ENCODE measurements at places on chromosomes 7 and 10. TPM values are rescaled to one million over a fixed set of nuclear protein-coding genes. Genes with fewer than 3 reads are reported as not detected.
A peak's percentile ranks its signal among the peaks of the same experiment; 100 is the strongest.

DNA sequence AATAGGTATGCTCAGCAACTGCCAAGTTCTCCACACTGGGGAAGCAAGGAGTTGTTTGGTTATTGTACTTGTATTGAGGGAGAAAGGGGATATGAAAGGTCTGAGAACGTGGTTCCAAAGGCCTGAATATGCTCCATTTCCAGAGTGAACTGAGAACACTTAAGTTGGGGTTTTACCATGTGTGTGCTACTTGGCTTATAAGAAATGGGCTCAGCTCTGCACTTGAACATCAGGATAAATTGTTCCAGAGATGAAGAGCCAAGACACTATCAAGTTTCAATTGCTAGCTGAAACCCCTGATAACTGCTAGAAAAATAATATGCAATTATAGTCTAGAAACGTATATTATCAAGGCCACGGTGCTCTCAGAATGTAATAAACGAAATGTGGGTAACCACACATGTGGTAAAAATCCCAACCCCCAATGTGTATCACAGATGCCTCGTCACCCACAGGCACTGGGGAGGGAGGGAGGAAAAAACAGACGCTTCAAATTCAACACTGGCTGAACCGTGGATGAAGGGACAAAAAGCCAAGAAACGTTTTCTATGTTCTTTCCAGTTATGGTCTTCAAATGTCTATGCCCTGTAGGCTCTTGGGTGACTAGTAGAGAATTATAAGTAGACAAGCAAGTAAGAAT lies 16.3 kb downstream of the ELMO1 start:
- no peak for DNase-seq

DNA sequence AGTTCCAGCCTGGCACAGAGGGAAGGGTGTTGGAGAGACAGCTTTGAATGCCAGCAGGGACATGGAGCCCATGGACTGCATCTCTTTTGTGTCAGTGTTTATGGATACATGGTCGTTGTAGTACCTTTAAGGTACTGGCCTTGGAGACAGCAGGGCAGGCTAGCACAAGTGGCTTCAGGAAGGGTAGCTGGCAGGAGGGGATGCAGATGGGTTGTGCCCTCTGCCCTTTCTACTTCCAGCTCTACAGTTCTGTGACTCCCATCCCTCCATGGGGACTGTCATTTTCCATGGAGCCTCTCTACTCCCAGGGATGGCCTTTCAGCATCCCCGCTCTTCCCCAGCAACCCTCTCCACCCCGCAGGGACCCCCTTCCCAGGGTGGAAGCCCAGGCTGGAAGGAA lies 25.1 kb downstream of the POLL start:
- no peak for DNase-seq

DNA sequence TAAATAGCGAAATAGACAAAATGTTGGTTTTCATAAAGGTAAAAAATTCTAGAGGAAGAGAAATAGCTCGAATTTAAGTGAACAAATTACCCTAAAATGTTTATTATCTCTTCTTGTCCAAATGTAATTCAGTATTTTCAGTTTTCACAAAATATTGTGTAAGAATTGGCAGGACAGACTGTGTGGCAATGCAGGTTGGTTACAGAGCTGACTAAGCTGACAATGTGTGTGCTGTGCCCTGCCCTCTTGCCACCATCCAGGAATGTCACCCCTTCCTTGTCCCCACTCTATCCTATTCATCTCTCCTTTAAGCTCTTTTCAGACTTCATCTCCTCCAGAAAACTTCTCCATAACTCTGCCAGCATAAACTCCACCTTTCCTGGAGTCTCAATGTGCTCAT lies 46.1 kb downstream of the COL28A1 start:
- DNase-seq = no peak

DNA sequence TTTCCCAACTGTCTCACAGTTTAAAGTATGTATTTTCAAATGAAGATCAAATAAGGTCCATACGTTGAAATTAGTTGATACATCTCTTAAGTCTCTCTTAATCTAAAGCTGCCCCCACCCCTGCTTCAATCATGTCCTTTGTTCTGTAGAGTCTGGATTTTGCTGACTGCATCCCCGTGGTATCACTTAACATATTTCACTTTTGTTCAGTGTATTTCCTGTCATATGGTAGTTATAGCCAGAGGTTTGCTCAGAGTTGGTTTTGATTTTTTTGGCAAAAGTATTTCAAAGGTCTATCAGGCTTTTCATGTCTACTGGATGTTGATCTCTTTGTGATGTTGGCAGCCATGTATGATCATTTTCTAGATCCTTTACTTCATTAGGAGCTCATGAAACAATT lies 54.4 kb upstream of the ARID5B start:
- no peak for DNase-seq

DNA sequence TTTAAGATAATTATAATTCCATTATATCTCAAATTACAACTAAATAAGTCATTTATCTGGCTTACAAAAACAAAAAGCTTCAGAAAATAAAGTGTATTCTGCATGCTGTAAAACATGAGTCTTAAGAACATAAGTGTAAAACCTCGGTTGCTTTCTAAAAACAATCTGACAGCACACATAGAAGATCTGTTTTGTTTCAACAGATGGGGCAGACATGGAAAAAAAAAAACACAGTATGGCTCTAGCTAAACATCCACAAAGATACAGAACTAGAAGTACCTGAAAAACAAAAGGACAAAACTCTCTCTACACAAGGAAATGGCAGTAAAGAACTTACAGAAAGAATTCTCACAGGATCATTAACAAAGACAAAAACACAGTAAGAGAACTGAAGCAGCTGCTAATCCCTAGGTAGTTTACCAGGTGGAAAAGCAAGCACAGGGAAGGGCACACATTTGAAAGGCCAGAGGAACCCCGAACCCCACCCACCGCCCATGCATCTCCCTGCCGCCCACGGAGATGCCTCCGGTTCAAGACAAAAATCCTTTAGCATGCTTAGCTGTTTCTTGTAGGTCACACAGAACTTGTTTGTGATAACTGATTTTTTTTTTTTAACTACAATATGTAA lies 42.5 kb downstream of the DLD start:
- no peak for DNase-seq

ACHE gene
- polyA plus RNA-seq = 25.5 TPM

- no peak for DNase-seq
Observed at GRCh38 chr7:33477719-33478480, 348.5 kb downstream of the BBS9 start.

IFIT2 gene
- not detected for polyA plus RNA-seq

RELN gene
- 10.3 TPM for polyA plus RNA-seq

GRCh38 chr10:28120043-28120749 lies 121.3 kb upstream of the ODAD2 start:
- peak; percentile 27 for DNase-seq

- DNase-seq = no peak
Observed at GRCh38 chr7:24907311-24907886, 72.6 kb downstream of the OSBPL3 start.

DNA sequence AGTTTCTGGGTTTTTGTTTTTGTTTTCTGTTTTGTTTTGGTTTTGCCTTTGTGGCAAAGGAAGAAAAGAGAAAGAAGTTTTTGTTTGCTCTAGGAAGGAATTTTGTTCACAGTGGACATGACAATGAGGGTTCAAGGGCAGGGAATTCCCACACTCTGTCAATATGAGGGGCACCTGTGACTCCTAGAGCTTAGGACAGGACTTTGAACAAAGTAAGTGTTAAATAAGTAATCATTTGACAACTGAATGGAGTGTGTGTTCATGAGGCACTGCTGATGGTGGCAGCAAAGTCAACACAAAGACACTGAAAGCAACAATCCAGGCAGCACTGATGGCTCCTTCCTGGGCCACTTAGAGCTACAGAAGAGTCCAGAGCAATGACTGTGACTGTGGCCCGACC lies 1381.1 kb upstream of the LRRTM3 start:
- no peak for DNase-seq

GRCh38 chr7:36317276-36317675 lies 72.4 kb upstream of the ANLN start:
- DNase-seq = no peak

GRID1 gene
- 3.0 TPM for polyA plus RNA-seq

DNA sequence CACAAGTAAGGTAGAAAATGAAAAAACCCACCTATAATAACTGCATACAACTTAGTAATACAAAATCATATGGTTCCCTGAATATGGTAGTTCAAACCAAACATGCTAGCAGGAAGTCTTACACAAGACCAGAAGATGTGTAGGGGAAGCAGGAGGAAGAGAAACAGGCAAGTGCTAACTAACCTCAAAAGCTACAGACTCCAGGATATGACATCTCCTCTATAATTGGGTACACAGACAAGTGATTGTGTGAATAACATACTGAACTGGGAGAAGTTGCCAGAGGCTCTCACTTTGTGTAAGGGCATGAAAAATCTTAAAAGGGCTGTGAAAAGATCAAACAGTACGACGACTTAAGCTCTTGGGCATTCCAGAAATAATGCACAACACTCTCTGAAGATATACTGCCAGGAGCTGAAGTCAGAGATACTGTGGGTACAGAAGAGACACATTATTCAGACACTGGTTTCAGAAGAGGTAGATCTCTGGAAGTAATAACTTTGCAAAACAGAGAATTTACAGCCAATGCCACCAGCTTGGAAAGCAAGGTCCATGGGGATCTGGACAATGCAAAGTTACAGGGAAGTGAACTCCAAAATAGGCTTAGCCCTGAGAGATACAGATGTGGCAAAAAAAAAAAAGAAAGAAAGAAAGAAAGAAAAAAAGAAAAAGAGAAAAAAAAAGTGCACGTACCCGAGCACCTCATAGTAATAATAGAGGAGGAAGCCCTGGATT lies 767.2 kb downstream of the TNS3 start:
- DNase-seq = no peak

GJD4 gene
- polyA plus RNA-seq = 0.18 TPM

GRCh38 chr10:123140983-123141390 lies 5.2 kb downstream of the HMX3 start:
- no peak for DNase-seq

DNA sequence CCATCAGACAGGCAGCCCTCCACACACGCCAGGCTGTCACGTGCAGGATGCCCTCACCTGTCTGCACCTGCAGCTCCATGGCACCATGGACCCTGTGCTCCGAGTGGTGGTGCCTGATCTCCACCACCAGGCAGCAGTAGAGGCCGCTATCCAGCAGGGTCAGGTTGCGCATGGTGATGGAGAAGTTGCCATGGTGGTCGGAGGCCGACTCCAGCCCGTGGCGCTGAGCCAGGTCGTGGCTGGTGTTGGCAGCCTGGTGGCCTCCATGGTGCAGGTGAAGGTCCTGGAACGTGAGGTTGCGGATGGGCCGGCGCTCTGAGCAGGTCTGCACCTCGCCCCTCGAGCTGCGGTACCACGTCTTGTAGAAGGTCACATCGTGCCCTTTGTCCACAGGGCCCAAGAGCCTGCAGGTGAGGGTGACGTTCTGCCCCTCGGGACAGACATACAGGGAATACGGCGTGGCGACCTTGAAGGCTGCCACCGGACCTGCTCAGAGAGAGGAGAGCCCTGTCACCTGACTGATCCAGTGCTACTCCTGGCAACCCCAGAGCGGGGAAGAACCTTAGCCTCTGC lies 11.7 kb downstream of the VSIR start:
- DNase-seq = no peak

GRCh38 chr7:96303686-96304443 lies 18.0 kb downstream of the SLC25A13 start:
- no peak for DNase-seq

- peak; percentile 91 for DNase-seq
Observed at GRCh38 chr10:124741281-124741921, 2.8 kb downstream of the FAM53B start.

- no peak for DNase-seq
Observed at GRCh38 chr10:89419548-89419947, 5.2 kb downstream of the IFIT5 start.

AEBP1 gene
- not detected for polyA plus RNA-seq

DNA sequence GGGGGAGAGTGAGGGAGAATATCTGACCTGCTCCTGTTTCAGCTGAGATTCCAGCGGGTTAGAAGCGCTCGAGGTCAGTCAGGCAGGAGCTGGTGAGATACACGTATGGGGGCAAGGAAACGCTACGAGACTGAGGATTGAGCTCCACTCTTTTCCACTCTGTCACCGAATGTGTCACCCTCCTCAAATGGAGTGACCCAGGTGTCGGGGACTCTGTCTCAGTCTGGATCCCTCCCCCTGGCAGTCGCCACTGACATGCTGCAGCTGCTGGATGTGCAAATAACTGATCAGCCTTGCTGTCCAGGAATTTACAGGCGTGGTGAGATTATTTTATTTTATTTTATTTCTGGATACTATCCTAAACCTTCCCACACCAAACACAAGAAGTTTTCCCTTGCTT lies 100.9 kb upstream of the DPP6 start:
- DNase-seq = peak; percentile 11

AMZ1 gene
- polyA plus RNA-seq = not detected

DNA sequence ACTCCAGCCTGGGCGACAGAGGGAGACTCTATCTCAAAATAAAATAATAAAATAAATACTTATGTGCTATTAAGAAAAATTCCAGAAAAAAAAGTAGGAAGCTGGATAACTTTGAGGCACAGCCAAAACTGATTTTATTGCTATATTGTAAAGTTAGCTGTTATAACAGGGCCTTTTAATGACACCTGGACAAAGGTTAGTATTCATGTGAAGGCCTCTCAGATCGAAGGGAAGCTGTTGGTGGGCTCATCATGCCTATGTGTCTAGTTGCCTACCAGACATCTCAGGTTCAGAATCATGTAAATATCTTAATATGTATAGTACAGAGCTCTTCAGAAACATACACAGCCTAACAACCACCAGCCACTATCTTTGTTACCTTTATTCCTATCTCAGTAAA lies 143.0 kb downstream of the LCOR start:
- DNase-seq = no peak

DNA sequence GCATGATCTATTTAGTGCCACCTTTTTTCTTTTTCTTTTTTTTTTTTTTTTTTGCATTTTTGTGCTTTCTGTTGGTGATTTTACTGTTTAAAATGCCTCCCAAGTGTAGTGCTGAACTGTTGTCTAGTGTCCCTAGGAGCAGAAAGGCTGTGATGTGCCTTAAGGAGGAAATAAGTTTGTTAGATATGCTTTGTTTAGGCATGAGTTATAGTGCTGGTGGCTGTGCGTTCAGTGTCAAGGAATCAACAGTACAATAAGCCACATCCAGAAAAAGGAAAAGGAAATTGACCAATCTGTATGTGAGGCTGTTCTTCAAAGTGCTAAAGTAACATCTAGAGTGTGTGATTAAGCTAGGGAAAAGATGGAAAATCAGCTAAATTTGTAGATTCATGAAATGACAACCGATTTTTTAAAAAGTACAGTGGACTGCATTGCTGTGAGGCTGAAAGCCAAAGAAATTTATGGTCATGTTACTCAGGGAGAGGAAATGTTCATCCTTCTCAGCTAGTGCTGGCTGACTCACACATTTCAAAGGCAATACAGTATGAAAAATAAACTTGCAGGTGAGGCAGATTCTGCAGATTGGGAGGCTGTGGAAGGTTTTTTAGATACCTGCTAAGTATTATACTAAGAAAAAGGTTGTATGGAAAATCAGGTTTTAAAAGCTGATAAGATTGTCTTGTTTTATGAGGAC lies 122.7 kb upstream of the ADCY1 start:
- DNase-seq = no peak

ZNF394 gene
- 8.2 TPM for polyA plus RNA-seq

GRCh38 chr10:61438141-61438988 lies 14.8 kb downstream of the TMEM26 start:
- DNase-seq = no peak

- peak; percentile 7 for DNase-seq
Observed at GRCh38 chr7:112296432-112296831, 89.9 kb downstream of the ZNF277 start.
